ENCODE measurements at places on chromosomes 6 and 20. TPM values are rescaled to one million over a fixed set of nuclear protein-coding genes. Genes with fewer than 3 reads are reported as not detected.
A peak's percentile ranks its signal among the peaks of the same experiment; 100 is the strongest.

DNA sequence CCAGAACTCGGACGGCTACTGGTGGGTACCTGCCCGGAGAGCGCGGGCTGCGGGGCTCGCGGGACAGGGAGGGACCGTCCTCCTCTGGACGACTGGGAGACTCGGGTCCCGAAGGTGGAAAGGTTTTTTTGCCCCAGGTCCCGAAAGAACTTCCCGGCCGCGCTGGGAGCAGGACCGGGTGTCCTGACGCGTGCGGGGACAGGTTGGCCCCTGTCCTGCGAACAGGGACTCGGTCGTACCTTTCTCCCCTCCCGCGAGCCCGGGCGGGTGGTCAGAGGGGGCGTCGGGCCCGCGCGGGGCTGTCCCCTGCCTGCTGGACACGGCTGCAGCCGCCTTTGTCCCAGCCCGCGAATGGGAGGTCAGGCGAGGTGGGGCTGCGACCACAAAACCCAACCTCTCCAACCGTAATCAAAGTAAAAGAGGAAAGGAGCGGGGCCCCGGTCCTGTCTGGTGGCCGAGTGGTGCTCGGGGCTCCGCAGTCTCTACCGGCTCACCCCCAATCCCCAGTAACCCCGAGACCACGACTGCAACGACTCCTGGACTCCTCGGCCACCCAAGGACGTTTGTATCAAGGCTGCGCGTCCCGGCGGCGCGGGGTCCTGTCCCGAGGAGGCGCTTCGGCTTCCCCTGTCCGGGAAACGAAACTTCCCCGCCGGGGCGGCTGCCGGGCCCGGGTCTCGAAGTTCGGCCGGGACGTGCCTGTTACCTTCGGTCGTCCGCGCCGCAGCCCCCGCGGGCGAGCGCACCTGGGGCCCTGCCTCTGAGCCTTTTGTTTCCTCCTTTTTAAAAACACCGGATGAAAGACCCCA is 798 bp downstream of the DSP start:
- peaks cover 12% of the 10 kb centered on the region for H3K4me1 ChIP-seq
- no peaks in the 10 kb centered on the region for H3K36me3 ChIP-seq
- no peak overlapping the region for H3K27ac ChIP-seq
- peaks cover 65% of the 10 kb centered on the region for H3K27me3 ChIP-seq

GRCh38 chr6:162907876-162908481 is 180.2 kb downstream of the PACRG start:
- no peak for DNase-seq
- H3K4me3 ChIP-seq = no peak overlapping the region
- no peaks in the 10 kb centered on the region for H3K27me3 ChIP-seq
- no peaks in the 10 kb centered on the region for H3K4me1 ChIP-seq

The SLC35F1 gene
- not detected for polyA plus RNA-seq

DNA sequence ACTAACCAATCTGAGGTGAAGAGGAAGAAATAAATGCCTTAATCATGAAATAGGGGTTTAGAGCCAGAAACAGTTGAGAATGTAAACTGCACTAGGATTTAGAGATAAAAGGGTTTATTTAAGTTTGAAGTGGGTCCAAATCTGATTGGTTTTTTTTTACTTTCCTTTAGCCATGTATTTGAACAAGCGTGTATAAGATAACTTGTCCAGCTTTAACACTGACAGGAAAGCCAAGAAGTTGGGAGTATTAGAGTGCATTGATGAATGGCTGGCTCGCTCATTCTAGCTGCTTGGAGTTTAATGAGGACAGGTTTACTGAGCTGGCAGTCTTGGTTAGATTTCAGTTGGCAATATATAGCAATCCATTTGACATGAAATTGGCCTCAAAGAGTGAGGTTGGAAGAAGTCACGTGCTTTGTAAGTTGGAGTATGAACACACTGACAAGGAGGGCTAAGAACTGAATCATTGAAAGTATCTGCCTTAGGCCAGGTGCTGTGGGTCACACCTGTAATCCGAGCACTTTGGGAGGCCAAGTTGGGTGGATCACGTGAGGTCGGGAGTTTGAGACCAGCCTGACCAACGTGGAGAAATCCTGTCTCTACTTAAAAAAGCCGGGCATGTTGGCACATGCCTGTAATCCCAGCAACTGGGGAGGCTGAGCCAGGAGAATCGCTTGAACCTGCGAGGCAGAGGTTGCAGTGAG is 13.7 kb downstream of the SRSF3 start:
- DNase-seq = no peak
- H3K27ac ChIP-seq = peak overlapping the region; percentile 76
- H3K27me3 ChIP-seq = no peaks in the 10 kb centered on the region
- H3K4me3 ChIP-seq = no peak overlapping the region
- peaks cover 5% of the 10 kb centered on the region for H3K36me3 ChIP-seq
- H3K4me1 ChIP-seq = peaks cover 69% of the 10 kb centered on the region

DNA sequence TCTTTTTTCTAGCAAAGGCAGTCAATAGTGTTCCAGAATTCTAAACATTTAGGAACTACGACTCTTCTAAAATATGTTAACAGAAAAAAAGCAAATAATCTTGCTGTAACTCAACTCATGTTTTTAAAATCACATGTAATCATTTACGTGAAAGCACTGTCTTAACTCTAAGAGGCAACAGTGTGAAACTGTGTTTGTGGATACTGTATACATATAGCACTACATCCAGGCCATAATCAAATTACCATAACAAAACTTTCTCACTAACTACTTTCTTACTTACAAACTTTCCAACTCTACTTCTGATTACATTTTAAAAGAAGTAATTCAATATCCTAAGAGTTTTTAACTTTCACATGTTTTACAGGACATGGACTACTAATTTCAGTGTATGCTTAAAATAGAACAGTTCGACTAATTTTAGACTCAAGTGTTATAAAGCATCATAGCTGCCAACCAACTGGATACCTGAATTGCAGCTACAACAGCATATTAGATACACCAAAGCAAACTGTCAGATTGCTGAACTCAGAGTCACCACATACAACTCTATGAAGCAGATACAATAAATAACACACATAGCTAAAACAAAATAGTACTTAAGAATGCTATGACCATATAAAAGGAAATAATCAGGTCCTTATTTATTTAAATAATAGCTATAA is 121.6 kb upstream of the BEND6 start:
- no peaks in the 10 kb centered on the region for H3K36me3 ChIP-seq
- no peak for DNase-seq
- no peak overlapping the region for H3K27ac ChIP-seq
- no peaks in the 10 kb centered on the region for H3K4me1 ChIP-seq
- H3K4me3 ChIP-seq = no peak overlapping the region
- H3K27me3 ChIP-seq = peaks cover 15% of the 10 kb centered on the region

- DNase-seq = no peak
- peaks cover 69% of the 10 kb centered on the region for H3K36me3 ChIP-seq
- H3K27me3 ChIP-seq = no peaks in the 10 kb centered on the region
- no peak overlapping the region for H3K4me3 ChIP-seq
Measured at GRCh38 chr6:31530659-31531058, 1.9 kb downstream of the MCCD1 start.

- no peaks in the 10 kb centered on the region for H3K36me3 ChIP-seq
- no peaks in the 10 kb centered on the region for H3K4me1 ChIP-seq
- no peak for DNase-seq
- H3K27me3 ChIP-seq = no peaks in the 10 kb centered on the region
Measured at GRCh38 chr20:50789968-50790650, 4.8 kb upstream of the BCAS4 start.

GRCh38 chr6:170031684-170032121 is 259.2 kb downstream of the DLL1 start:
- DNase-seq = no peak
- H3K27me3 ChIP-seq = peaks cover 2% of the 10 kb centered on the region
- peaks cover 2% of the 10 kb centered on the region for H3K4me1 ChIP-seq
- no peak overlapping the region for H3K27ac ChIP-seq
- no peak overlapping the region for H3K4me3 ChIP-seq

DNA sequence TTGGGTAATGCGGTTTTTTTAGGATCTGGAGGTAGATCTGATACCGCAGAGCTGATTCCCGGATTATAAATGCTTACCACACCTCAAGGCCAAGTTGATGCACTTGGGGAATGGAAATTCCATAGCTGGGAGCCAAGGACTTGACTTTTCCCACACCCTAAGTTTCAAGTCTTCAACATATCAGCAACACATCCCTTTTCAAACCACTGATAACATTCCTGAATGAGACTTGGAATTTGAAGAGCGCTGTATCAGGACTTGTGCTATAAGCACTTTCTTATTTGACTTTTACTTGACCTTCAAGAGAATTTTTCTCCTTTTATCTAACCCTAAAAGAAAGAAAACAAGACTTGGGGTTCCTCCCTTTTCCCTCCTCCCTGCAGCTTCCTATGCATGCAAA is 90.6 kb upstream of the NAA20 start:
- H3K27ac ChIP-seq = no peak overlapping the region
- peaks cover 2% of the 10 kb centered on the region for H3K27me3 ChIP-seq
- H3K36me3 ChIP-seq = no peaks in the 10 kb centered on the region
- no peak overlapping the region for H3K4me3 ChIP-seq
- DNase-seq = no peak

The MTCH1 gene
- polyA plus RNA-seq = 63.2 TPM

The WFDC2 gene
- polyA plus RNA-seq = not detected

GRCh38 chr6:2007165-2007564 is 238.2 kb downstream of the GMDS start:
- DNase-seq = no peak
- H3K36me3 ChIP-seq = peaks cover 33% of the 10 kb centered on the region
- no peak overlapping the region for H3K27ac ChIP-seq

The GGTLC1 gene
- not detected for polyA plus RNA-seq
